ENCODE measurements at places on chromosomes 4 and X.

DNA sequence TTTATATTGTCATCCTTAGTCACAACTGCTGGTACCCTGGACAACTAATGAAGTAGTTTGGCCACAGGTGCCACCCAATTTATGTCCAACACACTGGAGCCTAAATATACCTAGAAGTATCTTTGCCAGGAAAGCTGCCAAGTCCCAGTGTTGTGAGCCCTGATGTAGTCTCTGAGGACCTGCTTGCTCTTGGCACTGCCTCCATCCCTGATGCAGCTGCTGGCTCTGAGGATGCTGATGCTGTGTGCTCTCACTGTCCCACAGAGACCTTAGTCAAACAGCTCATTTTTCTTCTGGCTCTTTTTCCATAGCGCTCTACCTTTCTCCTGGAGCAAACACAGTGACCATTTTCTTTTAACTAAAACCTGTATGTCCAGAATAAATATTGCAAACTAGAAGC, 1535.4 kb upstream of the ADGRL3 start:
- no peak for DNase-seq

DNA sequence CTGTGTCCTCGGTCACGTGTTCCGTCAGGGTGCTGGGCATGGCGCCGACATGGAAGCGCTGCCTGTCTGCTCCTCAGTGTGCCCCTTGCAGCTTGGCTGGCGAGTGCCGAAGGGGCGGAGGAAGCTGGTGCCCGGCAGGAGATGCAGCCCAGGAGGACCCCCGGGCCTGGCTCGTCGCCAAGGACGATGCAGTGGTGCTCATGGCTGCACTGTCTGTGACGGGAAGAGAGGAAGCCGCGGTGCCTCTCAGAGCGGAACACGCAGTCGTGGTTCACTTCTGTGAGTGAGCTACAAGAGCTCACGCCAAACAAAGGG, 38.1 kb downstream of the FGFRL1 start:
- DNase-seq: no peak

- DNase-seq: no peak
These were observed 202.1 kb downstream of the OR13H1 start for GRCh38 chrX:131745942-131746489.

- DNase-seq: no peak
These were observed 296.7 kb upstream of the CASK start for GRCh38 chrX:42220083-42220482.

DNA sequence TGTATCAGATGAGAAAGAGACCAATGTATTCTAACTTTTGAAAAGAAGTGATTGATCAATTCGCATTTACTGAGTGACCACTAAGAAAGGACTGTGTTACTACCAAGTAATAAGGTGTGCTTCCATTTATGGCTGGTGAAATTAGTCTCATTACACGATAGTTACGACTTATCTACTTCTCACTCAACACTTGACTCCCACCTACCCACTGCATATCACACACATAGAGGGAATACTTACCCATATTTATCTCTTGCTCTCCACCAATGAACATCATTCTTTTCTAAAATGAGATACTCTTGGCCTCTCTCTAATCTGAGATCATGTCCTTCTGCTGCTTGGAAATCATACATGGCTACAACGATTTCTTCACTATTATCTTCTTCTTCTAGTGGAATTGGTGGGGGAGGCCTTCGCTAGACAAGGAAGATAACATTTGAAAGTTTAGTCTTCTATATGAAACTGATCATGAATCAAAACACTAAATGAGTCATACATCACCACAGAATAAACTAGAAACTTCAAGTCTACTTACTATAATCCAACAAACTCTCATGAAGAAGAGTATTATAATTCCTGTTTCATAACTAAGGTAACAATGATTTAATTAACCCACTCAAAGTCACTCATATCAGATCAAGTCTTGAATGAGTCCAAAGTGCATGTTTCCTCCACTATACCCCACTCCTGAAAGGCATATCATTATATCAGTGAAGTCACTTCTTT, 33.7 kb upstream of the TXK start:
- DNase-seq: no peak

- no peak for DNase-seq
These were observed 528.2 kb upstream of the FAT1 start for GRCh38 chr4:187251896-187252295.

- DNase-seq: no peak
These were observed 89.3 kb downstream of the HNRNPD start for GRCh38 chr4:82284475-82284857.

- DNase-seq: no peak
These were observed 51.3 kb downstream of the PCDH19 start for GRCh38 chrX:100358766-100359165.

GRCh38 chr4:142549726-142550463, 296.2 kb downstream of the INPP4B start:
- DNase-seq: no peak

- no peak for DNase-seq
These were observed 3.9 kb downstream of the KIT start for GRCh38 chr4:54661686-54662085.

DNA sequence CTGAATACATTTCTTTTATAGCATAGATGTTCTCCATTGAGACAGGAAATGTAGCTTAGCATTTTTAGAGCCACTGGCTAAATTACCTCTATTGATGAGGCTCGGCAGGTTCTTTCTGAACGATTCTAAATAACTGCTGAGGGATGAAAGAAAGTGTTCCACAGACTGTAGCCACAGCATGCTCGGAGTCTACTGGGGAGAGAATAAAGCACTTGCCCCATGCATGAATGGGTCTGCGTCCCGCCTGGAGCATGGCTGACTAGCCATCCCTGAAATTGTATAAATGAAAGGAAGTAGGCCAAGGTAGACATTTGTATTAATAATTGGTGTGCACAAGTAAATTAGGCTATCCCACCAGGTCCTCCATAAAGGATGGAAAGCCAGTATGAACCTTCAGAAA, 269.8 kb downstream of the COL25A1 start:
- DNase-seq: no peak

DNA sequence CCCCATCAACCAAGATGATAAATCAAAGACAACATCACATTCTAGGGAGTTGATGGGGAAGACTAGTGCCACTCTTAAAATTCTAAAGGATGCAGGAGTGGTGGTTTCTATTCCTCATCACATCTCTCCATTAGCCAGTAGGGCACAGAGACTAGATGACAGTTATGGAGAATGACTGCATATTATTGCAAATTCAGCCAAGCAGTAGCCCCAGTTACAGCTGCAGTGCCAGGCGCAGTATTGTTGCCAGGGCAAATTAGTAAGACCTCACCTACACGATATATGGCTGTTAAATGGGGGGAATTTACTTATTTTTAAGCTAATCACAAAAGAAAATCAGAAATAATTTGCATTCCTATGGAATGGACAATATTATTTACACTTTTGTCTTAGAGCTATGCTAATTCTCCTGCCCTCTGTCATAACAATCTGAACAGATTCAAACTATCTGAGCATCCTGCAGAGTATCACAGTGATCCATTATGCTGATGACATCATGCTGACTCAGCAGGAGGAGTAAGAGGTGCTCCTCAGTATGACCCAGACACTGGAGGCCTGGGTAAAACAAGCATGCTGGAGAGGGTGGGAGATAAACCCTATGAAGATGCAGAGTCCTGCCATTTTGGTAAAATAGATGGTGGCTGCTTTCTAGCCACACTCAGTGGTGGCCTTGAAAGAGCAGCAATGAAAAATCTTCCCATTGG, 24.7 kb downstream of the ETNPPL start:
- DNase-seq: no peak

DNA sequence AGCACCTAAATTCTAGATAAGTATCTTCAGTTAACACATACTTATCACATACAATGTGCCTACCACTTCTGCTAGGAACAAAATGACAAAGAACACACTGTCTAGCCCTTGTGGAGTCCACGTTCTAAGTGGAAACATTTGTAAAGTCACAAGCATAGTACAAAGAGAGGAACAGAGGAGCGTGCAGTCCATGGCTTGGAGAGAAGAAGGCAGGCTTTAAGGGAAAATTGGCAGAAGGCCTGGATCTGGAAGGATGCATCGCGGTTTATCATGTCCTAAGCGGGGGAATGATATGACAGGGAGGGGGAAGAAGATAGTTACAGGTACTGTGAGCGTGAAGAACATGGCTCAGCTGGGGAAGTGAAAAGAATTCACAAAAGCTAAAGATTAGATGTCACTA, 218.0 kb downstream of the PRDM5 start:
- no peak for DNase-seq

GRCh38 chr4:53057679-53058078, 195.6 kb downstream of the RASL11B start:
- no peak for DNase-seq

DNA sequence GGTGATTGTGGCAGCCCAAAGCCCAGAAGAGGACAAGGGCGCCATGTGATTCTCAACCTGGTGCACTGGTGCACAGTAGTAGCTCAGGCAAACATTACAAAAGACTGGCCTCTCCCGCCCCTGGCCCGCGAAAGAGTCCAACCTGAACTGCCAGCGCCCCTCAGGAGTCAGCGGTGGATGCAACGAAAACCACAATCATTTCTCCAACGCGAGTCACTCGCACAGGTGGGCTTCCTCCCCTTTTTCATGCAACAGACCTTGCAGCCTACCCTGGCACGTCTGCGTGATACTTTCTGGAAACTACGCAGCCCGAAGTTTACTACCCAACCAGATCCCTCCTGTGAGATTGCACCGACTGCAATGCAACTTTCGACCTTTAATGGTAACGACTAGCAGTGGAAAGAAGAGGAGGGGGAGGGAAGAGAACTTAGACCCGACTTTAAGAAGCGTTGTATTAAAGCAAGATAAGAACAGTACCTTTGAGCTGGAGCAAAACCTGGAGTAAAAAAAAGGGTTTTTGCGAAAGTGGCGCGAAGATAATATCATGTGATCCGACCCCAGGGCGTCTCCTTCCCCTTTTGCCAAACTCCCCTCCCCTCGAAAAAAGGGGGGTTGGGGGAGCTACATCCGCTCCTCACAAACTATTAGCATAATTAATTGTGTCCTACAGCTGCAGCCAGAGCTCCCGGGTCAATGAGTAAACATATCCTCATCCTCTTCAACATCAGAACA, 63.3 kb upstream of the CCDC160 start:
- no peak for DNase-seq

DNA sequence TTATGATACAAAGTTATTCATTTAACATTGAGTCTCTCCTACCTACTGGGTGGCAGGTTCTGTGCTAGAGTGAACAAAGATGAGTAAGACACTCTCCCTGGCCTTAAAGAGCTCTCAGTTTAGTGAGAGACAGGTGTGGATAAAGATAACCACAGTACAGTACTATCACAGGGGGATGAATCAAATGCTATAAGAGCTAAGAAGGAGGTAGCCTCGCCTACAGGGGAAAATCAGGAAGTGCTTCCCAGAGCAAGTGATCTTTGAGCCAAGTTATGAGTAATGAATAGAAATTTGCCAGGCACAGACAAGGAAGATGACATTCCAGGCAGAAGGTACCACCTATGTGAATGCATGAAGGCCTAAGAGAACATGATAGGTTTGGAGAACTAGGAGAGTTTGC, 3.4 kb upstream of the IGBP1 start:
- DNase-seq: no peak

DNA sequence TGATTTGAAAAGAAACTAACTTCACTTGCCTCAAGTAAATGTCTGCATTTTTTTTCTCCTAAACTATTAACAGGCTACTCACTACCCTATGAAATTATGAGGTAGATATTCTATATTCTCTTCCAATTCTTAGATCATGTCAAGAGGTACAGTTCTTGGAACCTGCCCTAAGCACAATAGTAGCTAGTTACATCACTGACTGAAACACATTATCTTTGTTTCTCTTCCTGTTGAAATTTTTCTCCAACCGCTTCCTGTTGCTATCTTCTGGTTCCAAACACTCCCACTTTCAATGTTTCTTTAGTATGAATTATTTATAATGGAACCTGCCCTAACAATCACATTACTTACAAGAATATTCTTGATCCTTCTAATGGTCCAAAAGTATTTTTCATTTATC, 5.0 kb upstream of the BANK1 start:
- DNase-seq: no peak

Data from stimulated activated CD8-positive, alpha-beta memory T cell treated with anti-CD3 and anti-CD28 coated beads, Interleukin-15, amount 100 ng/mL, for 48 hours (primary cell).